ENCODE measurements at places on chromosomes 16 and 17.

DNA sequence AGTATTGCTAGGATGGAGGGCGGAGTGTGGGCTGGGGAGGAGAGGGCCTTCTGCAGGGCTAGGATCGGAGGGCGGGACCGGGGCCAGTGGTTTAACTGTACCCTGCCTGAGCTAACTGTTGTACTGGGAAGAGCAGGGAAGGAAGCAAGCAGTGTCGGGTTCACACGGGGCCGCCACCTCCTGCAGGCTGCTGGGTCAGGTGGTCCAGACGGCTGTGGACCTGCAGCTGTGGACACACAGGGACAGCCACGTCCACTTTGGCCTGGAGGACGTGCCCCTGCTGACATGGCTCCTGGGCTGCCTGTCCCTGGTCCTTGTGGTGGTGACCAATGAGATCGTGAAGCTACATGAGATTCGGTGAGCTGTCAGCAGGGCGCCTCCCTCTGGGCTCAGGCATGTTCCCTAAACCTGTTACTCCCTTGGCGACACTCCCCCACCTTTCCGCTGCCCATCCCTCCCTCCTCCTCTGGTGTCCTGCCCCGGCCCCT, 16.6 kb downstream of the CASKIN2 start:
- peak; percentile 37 for DNase-seq

GRCh38 chr17:81126281-81127132, 38.8 kb upstream of the PVALEF start:
- DNase-seq: no peak

DNA sequence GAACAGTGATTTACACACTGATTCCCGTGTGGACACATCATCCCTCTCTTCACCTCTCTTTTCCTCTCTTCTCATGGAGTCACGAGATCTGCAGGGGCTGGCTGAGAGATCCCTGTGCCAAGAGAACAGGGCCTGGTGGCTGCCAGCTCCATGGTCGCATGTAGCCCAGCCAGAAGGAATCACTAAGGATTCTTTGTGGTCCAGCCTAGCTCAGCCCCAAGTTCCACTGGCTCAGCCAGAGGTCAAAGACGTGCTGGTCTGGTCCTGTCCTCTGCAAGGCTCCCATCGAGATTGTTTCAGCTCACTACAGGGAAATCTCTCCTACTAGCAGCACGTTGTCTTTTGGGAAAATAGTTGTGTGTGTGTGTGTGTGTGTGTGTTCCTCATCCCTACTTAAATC, 66.4 kb downstream of the NDEL1 start:
- no peak for DNase-seq

DNA sequence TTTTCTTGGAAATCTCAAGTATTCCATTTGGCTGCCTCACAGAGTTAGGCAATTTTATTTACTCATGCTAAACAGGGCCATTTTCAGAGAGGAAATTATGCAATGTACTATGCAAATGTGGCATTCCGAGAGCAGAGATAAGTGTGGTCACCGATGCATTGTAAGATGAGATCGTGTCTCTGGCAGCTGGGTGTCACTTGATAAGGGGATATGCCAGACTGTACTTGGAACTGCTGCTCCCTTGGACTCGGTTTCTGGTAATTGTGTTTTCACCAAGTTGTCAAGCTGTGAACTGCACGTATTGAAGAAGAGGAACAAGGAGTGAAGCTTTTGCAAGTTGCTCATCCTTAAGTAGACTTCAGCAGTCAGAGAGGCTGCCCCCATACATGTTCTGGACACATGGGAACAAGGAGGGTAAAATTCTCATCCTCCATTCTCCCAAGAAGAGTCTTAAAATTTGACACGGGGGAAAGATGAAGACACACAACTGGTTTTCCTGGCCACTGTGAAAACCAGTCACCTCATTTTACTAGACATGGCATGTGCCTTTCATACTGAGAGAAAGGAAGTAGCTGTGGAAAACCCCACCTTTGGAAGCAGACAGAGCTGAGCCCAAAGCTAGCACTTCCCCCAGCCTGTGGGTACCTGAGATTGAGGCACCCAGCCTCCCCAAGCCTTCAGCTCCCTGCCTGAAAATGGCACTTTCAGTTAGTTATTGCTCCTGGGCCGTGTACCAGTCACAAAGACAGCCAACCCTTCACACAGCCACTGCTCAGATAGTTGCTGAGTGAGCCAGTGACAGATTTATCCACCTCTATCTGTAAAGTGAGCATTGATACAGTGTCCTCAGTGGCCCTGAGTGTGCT, 150.7 kb downstream of the SOCS1 start:
- no peak for DNase-seq

DNA sequence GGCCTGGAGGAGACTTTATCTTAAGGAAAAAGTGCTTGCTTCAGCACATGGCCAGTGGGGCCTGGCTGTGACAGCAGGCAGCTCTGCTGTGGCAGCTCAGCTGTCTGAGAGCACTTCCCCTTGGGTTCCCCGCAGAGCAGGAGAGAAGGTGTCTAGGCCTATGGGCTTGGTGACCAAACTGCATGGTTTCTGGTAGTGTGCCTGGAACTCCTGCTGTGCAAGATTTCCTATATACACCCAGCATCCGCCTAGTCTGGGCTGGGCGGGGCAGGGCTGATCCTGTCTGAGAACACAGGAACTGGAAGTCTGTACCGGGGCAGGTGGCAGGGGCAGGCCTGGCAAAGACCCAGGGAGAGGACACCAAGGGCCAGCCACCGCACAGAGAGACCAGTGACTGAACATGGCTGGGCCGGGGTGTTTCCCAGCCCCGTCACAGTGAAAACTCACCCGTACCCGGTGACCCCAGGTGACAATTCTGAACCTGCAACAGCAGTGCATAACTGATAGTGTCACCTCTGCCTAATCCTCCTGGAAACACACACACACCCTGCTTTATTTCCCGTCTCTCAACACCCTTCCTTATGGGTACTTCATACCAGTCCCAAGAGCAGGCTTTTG, 39.3 kb downstream of the CHD9 start:
- no peak for DNase-seq
